ENCODE measurements at places on chromosomes 11 and 22. TPM values are rescaled to one million over a fixed set of nuclear protein-coding genes. Genes with fewer than 3 reads are reported as not detected.
A peak's percentile ranks its signal among the peaks of the same experiment; 100 is the strongest.

Gene RIMBP3C
- 0.38 TPM for total RNA-seq

DNA sequence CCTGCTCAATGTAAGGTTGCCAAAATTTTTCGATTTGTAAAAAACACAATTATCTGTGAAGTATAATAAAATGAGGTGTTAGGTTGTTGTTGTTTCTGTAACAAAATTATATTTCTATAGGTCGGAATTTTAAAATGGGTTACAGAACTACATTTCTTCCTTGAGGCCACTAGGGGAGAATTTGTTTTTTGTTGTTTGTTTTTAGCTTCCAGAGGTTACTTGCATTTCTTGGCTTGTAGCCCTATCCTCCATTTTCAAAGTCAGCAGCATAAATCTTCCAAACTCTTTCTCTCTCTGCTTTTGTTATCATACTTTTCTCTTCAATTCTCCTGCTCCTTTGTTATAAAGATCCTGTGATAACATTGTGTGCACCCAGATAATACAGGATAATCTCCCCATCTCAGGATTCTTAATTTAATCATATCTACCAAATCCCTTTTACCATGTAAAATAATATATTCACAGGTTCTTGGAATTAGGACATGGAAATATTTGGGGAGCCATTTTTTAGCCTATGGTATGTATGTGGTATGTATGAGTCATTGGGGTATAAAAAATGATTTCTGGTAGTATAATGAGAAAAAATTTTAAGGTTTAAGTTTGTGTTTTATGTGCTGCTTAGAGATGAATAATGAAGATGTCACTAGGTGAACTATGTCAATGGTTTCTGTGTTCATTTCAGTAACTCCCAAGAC lies 9.4 kb upstream of the PATL1 start:
- no peaks in the 10 kb centered on the region for H3K36me3 ChIP-seq
- no peak for DNase-seq
- no peaks in the 10 kb centered on the region for H3K4me1 ChIP-seq
- no peak overlapping the region for H3K27ac ChIP-seq
- H3K27me3 ChIP-seq, result peaks cover 2% of the 10 kb centered on the region
- no peak overlapping the region for H3K4me3 ChIP-seq

DNA sequence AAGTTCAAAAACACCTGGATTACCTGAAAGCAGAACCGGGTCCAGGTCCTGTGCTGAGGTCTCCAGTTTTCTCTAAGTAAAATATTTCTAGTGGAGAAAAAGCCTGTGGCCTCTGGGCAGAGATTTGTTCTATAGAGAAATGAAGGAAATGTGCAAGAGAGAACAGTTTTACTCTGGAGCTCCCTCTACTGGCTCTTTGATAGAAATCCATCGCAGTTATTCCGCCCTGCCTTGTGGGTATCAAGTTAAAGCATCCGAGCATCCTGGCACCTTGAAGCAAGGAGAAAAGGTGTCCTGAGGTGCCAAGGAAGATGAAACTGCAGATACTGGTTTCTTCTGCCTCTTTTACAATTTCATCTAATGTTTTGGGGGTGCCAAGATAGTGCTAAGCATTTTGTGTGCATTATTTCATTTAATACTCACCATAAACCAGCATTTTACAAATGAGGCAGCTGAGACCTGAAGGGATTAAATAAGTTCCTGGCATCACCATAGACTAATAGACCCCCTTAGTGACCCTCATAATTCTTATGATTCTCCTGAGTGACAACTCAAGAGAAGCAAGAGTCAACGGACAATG lies 113.1 kb upstream of the HSD17B12 start:
- H3K4me3 ChIP-seq, result no peak overlapping the region
- no peaks in the 10 kb centered on the region for H3K36me3 ChIP-seq

DNA sequence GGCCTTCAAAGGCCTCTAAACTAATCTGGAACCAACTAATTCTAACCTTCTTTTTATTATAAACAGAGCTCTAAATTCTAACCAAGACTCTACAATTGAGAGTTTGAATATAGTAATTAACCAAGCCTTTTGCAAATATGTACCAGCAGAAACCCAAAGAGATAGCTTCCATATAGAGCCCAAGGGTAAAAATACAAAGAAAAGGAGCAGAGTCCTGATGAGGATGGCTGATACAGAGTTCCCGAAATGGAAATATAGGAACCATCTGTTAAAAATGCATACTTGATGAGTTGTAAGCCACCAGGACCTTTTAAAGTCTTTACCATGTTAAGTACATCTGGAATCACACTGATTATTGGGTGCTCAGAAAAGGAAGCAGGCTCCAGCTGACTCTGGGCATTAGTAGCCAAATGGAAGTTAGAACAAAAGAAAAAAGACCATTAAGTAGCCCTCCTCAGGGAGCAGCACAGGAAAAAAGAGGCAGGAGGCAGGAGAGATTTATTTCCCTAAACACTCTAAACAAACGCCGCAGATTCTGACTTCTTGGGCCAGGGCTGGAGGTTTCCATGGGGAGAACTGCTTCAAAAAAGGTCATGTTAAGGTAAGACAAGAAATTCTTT lies 463.1 kb upstream of the FAT3 start:
- no peak overlapping the region for H3K4me3 ChIP-seq
- DNase-seq, result no peak
- H3K27ac ChIP-seq, result no peak overlapping the region
- peaks cover 1% of the 10 kb centered on the region for H3K27me3 ChIP-seq
- no peaks in the 10 kb centered on the region for H3K4me1 ChIP-seq

GRCh38 chr11:79193663-79194310 lies 247.0 kb downstream of the TENM4 start:
- H3K36me3 ChIP-seq, result no peaks in the 10 kb centered on the region
- H3K4me3 ChIP-seq, result no peak overlapping the region
- peaks cover 3% of the 10 kb centered on the region for H3K4me1 ChIP-seq
- no peak for DNase-seq
- H3K27me3 ChIP-seq, result no peaks in the 10 kb centered on the region

Gene TMPRSS5
- total RNA-seq, result 0.33 TPM

- no peak overlapping the region for H3K4me3 ChIP-seq
- no peaks in the 10 kb centered on the region for H3K36me3 ChIP-seq
- H3K27me3 ChIP-seq, result no peaks in the 10 kb centered on the region
- no peak overlapping the region for H3K27ac ChIP-seq
Observed at GRCh38 chr22:27510024-27510423, 291.5 kb downstream of the MN1 start.

GRCh38 chr22:46737105-46737975 lies 712 bp downstream of the CERK start:
- H3K4me3 ChIP-seq, result peak overlapping the region; percentile 92
- DNase-seq, result no peak
- H3K4me1 ChIP-seq, result peaks cover 41% of the 10 kb centered on the region
- no peaks in the 10 kb centered on the region for H3K36me3 ChIP-seq
